ENCODE measurements at places on chromosomes 16 and 17.
A peak's percentile ranks its signal among the peaks of the same experiment; 100 is the strongest.

- no peak for DNase-seq
Observed at GRCh38 chr17:15660077-15660476, 24.0 kb downstream of the TRIM16 start.

DNA sequence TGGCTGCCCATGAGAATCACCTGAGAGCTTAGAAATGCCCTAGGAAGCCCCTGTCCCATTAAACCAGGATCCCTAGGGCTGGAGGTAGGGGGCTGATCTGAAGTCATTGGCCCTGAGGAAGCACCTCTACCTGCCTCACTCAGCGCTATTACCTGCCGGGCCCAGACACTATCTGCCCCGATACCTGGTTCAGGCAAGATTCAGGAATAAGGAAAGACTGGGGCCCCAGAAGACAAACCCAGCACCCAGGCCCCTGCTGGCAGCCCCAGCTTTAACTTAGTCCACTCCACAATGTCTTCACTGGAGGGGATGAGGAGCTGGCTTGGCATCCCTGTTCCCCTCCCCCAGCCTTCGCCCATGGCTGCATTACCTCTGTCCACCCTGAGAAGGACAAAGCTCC is 126.3 kb downstream of the GAS7 start:
- DNase-seq = no peak

DNA sequence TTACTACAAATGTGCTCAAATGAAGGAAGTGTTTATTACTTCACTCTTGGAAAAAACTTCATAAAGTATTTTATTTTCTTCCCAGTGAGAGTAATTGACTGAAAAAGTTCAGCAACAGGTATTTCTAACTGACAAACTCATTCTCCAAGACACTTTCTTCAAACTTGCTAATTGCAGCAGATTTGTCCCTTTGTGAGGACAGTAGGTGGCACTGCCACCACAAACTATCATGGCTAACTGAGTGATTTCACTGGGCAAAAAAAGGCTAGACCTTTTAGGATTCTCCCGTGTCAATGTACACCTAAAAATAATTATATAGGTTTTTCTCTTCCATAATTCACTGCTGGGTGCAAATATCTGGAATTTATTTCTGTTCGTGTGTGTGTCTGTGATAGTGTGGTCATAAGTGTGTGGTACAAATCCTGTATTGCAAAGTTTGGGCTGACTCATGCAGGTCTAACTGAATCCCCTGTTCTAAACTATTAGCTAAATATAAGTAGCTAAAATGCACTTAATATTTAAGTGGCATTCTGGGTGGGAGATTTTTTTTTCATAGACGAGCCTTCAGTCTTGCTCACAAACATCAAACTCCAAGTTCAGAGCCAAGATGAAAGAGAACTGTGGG is 3.9 kb downstream of the HS3ST3A1 start:
- no peak for DNase-seq

DNA sequence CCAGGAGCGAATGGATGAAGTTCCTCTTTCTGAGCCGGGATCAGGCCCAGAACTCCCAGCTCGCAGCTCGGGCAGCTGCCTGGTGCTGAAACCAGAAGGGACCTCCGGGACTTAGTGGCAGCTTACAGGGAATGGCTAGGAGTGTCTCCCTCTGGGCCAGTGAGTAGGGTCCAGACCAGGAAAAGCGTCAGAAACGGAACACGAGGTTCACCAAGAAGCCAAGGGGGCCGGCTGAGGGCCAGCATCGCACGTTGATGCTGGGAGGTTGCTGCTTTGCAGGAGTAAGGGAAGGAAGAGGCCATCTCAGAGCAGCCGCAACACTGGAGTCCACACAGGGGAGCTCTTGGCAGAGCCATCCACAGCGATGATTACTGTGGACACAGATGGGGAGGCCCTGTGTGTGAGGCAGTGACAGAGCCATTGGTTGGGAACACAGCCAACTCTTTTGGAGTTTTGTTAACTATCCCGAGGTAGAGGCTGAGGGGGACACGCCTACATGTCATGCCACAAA is 74.0 kb upstream of the CREBBP start:
- no peak for DNase-seq

GRCh38 chr17:81537856-81538555 is 9.8 kb downstream of the FSCN2 start:
- DNase-seq = no peak

DNA sequence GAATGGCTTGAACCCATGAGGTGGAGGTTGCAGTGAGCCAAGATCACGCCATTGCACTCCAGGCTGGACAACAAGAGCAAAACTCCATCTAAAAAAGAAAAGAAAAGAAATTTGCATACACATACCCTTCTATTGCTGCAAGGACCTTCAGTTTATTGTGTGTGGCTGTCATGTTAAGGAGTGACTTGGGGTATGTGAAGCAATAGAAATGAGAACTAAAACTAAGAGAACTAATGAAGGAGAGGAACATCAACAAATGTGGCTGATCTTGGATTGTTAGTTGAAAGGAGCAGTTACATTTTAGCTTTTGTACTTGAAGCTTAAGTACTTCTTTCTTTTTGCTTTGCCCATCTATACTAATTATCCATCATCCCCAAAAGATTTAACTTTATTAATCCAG is 12.7 kb upstream of the NSRP1 start:
- DNase-seq = no peak

DNA sequence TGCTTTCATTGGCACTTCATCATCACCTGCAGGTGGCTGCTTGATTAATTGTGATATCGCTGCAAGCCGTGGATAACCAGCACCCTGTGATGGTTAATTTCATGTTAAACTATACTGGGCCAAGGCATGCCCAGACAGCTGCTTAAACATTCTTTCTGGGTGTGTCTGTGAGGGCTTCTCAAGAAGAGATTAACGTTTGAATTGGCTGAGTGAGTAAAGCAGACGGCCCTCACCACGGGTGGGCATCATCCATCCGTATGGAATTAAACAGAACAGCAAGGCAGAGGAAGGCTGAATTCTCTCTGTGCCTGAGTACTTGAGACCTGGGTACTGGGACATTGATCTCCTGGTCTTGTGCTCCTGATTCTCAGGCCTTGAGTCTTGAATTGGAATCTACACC is 7.1 kb upstream of the ZNF213 start:
- no peak for DNase-seq

DNA sequence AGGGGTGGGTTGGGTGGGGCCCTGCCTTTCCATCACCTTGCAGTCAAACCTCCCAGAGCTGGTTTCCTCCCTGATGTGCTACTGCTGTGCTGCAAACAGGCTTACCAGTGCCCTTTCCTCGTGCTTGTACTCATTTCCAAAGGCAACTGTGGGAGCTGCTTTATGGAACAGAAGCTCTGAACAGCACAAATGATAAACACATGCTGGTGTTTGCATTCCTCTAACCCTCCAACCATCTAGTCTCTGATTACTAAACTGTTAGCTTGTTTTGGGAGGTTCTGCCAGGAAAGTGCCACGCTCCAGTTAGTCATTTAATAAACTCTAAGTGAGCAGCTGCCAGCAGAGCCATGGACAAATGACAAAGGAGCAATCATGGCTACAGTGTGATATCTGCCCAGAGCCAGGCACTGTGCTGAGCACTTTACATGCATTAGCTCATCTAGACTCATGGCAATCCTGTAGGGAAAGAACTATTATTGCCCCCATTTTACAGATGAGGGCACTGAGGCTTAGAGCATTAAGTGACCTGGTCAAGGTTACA is 110.4 kb downstream of the VAT1L start:
- no peak for DNase-seq

DNA sequence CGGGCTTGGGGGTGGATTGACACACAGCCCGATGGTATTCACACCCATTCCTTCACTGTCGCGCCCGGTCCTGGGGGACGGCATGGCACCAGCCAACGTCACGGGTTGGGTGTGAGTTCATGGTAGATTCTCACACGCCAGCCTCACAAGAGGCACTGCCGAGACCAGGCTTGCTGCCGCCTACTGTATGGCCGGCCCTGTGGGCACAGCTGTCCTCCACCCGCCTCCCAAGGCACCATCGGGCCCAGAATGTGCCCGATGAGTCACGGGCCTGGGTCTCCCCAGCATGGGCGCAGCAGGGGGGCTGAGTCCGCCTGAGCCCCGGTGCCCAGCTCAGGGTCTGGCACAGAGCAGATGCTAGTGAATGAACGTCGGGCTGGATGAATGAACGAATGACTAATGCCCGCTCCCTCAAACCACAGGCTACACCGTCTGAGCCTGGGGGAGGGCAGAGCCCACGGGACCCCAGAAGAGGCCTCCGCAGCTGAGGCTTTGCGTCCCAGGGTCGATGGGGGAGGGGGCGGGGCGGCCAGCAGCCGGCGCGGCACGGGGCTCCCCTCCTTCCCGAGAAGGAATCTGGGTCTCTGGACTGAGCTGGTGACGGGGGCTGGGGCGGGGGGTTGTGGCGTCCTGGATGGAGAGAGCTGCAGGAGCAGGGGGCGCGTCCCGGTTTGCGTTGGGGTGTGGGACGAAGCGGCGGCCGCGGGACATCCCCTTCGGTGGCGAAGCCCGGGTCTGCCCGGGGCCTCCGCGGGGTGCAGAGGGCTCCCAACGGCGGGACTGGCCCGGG is 829 bp downstream of the PITPNM3 start:
- peak; percentile 14 for DNase-seq

- DNase-seq = no peak
Observed at GRCh38 chr17:75115555-75115954, 5.8 kb downstream of the ARMC7 start.

DNA sequence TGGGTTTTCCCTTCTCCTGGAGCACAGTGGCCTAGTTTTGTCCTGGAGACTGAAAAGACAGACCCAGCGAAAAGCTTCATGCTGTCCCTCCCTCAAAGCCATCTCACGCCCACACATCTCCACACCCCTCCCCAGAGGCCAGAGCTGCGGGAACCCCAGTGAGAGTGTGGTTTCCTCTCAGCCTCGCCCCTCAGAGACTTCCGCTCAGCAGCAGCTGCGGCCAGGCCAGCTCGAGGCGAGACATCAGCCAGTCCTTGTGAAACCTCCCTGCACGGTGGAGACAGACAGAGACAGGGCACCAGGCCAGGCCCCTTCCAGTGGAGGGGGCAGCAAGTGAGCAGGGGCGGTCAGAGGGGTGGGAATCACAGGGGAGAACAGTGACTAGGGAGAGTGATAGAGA is 77.0 kb upstream of the TNRC6C start:
- DNase-seq = peak; percentile 33

GRCh38 chr17:44219616-44220212 is at the start of gene UBTF:
Gene UBTF (minus strand): TSS chr17:44219675. CDS start chr17:44218229, 1,446 bp downstream.
- peak; percentile 56 for DNase-seq

DNA sequence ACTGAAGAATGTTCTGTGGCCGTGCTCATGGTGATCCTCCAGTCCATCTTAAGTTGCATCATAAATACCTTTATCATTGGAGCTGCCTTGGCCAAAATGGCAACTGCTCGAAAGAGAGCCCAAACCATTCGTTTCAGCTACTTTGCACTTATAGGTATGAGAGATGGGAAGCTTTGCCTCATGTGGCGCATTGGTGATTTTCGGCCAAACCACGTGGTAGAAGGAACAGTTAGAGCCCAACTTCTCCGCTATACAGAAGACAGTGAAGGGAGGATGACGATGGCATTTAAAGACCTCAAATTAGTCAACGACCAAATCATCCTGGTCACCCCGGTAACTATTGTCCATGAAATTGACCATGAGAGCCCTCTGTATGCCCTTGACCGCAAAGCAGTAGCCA is 36.8 kb upstream of the KCNJ2 start:
- no peak for DNase-seq

- no peak for DNase-seq
Observed at GRCh38 chr17:35315283-35315682, 58.1 kb downstream of the SLFN11 start.

DNA sequence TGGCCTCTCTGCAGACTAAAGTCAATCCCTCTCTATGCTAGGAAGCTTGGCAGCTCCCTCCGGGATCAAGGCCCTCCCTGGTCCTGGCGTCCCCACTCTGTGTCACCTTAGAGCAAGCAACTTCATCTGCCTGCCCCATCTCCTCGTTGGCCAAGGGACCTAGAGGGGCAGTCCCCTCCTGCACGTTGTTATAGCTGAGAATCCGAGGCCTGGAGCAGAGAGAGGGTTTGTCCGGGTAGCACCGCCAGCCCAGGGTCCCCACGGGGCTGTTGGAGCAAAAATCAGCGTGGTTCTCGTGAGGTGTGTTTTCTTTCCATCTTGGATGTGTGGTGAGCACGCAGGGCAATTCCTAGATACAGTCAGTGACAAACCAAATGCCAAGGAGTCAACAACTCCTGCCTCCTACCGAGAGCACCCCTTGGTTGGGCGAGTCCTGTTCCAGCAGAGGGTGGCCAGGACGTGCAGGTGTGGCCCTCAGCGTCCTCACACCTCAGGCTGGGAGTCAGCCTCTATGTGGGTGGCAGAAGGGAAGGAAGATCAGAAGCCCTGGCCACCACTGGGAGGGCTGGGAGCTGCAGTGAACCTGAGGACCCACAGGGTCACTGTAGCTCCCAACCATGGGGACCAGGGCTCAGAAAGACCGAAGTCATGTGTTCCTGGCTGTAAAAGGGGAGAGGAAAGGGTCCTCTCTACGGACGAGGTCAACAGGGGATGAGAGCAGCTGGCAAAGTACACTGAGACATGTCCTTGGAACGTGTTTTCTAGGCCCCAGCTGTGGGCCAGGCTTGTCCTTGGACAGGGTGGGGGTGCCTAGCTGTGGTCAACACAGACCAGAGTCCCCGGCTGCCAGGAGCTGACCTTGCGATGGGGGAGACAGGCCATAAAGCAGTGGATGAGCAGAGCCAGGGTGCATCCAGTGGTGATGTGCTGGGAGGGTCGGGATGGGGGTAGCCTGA is 85.6 kb upstream of the CIBAR2 start:
- no peak for DNase-seq

- DNase-seq = no peak
Observed at GRCh38 chr16:1945559-1946391, 2.8 kb upstream of the MSRB1 start.

DNA sequence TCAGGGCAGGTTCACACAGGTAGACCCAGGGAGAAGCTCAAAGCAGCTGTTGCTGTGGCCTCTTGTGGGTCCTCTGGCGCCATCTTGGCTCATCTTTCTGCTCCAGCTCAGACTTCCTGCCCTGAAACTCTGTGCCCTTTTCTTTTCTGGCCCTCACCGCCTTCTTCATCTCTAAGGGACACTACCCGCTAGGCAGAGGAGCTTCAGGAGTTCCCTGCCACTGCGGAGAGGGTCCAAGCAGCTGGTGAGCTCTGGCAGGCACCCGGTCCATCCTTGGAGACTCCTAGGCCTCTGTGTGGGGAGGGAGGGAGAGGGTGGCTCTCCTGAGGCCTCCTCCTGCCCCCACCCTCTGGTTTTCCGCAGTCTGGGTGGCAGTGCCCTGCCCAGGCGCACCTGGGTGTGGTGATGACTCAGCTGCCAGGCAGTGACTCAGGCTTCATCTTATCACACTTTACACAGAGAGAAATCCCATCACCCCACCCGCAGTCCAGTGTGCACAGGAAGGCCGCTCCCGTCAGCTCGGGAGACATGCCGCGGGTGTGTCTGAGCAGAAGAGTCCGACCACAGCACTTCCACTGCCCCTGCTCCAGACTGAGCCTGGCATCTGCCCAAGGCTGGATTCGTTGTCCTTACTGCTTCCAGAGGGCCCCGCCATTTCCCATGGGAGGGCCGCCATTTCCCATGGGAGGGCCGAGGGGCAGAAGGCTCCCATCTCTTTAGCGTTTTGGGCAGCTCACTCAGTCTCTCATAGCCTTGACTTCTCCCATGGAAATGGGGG is 7.3 kb downstream of the NT5C start:
- DNase-seq = peak; percentile 57

GRCh38 chr16:67430977-67431774 is at the start of gene HSD11B2:
Gene HSD11B2 (plus strand): TSS chr16:67431121. CDS start chr16:67431249, 128 bp downstream.
- peak; percentile 41 for DNase-seq
